Karpas-422 (cell line): ENCODE measurements at places on chromosomes 11 and 22.

- peak; percentile 55 for DNase-seq
Measured at GRCh38 chr11:128323381-128323780, 264.0 kb downstream of the ETS1 start.

- DNase-seq, result no peak
Measured at GRCh38 chr11:113519989-113520613, 44.9 kb upstream of the DRD2 start.

- no peak for DNase-seq
Measured at GRCh38 chr11:94175535-94175934, 46.9 kb downstream of the PANX1 start.

GRCh38 chr11:110196884-110197420 is 99.5 kb downstream of the RDX start:
- DNase-seq, result no peak

DNA sequence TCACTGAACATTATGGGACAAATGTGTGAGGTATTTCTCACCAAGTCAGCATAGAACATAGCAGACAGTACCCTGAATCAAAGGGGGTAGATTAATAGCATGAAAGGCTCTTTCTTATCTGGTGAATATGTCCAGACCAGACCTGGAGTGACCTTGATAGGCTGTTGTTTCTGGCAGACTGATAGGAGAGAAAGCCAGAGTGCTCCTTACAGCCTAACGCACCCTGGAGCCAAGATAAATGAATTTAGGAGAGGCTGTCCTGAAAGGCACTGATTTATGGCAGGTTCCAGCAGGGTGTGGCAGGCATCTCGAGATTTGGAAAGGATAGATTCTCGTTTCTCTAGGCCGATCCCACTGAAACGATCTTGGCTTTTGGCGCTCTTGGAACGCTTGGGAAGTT is 204.6 kb downstream of the DBX1 start:
- no peak for DNase-seq

DNA sequence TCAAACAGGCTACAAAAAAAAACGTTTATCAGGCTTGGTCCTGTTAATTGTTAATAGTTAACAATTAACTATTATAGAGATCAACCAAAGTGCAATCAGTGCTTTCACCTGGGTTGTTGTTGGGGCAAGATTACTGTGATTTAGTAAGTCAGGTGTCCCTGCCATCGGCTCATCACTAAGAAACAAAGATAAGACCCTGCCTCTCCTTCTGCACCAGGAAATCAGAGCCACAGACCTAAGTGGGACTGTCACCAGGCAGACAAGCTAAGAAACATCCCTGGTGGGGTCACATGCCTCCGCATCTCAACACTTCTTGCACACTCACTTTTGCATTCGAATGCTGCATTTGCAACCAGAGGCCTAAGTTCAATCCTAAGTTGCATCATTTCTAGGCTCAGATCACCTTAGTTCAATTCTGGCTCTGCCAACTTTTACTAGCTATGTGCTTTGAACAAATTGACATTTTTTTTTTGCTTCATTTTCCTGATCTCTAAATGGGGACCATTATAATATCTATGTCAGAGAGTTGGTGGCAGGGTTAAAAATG is 298.9 kb upstream of the B3GAT1 start:
- DNase-seq, result no peak

GRCh38 chr11:131982154-131982553 is 611.7 kb downstream of the NTM start:
- DNase-seq, result no peak

DNA sequence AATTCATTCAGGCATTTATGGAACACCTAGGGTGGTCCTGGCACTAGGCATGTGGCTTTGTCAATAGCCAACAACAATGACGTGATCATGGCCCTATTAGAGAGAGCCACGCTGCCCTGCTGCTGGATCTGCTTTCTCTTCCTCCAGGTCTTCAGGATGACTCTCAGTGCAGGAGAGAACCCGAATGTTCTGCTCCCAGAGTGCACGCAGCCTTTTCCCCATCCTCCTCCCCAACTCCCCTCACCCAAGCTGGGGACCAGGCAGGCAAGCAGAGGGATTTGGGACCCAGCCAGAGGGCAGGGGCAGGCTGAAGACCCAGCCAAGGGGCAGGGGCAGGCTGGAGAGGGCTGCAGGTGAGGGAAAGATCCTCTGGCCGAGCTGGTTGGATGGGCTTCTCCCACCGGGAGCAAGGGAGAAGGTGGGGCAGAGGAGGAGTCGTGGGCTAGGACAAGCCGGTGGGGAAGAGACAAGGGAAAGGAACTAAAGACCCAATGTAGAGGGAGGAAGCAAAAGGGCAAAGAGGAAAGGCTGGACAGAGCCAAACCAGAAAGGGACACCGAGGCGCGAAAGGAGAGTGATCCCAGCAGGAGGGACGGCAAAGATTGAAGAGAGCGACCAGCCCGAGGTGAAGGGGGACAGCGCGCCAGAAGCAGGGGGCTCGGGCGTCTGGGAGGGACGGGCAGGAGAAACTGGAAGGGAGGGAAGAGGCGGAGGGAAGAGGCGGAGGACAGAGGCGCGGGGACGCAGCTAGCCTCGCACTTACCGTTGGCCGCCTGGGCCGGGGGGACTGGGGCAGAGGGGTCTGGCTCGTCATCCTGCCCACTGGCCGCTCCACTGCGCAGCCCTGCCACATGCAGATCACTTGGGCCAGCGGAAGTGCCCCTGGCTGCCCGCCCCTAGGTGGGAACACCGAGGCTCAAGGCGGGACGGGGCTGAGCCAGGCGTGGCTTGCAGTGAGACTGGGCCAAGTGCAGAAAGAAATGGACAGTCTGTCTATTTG is at the start of gene KCTD14:
Gene KCTD14 (minus strand): TSS at position 880 of the 1,000 bp plus-strand sequence. CDS start 27 bp downstream, at position 853.
- DNase-seq, result no peak

GRCh38 chr11:126561327-126561893 is 205.9 kb downstream of the ST3GAL4 start:
- peak; percentile 78 for DNase-seq

- no peak for DNase-seq
Measured at GRCh38 chr11:72396041-72396440, 38.3 kb downstream of the CLPB start.

GRCh38 chr11:14107050-14107430 is 144.5 kb downstream of the SPON1 start:
- DNase-seq, result no peak

GRCh38 chr22:17159504-17159951 is 451 bp upstream of the HDHD5 start:
- no peak for DNase-seq

DNA sequence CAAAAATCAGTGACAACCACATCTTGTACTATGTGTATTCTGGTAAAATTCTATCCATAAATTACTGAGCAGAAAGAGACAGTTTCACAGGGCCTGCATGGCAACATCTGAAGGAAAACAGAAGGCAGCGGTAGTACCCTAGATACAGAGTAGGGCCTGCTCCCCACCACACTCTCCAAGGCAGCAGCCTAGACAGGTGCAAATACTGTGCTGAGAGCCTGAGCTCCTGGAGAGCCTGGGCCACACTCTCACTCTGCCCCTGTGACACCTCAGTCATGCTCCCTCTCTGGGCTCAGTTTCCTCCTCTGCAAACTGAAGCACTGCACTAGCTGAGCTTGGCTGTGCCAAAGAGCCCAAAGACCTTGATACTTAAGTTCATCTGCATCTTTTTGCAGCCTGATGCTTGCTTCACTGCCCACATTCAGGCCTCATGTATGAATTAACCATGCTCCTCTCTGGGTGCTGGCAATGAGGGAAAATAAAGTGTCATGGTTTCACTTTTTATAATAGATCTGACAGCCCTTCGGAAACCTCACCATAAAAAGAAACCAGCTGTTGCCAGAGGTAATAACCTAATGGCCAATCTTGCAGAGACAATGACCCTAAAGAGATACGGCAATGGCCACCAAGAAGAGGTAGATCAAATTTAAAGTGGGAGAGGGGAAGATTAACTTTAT is 104.7 kb downstream of the PLEKHA7 start:
- DNase-seq, result no peak

GRCh38 chr11:66420671-66421476 is at the start of gene NPAS4:
TSS of gene NPAS4 (plus strand) at chr11:66421035. CDS start at chr11:66421180, 145 bp downstream.
- no peak for DNase-seq

DNA sequence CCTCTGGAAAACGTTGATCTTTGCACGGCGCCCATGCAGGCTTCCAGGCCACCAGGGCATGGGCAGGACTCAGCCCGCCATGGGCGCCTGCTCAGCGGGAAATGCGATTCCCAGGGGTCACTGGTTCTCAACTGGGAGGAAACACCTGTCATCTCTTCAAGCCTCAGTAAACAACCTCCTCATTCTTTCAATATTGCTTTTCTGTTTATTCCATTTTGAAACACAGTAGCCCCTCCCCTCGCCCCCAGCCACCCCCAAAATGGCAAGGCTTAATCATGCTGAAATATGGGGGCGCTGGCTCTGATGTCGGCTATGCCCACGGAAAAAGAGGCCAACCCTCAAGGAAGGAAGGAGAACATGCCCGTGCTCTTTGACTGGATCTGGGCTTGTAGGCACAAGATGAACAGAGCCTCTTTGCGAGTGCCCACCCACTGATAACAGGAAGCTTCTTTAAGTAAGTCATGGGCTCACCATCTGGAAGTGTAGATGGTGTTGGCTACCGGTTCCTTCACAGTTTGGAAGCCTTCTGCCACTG is 594 bp upstream of the POU2AF1 start:
- DNase-seq, result peak; percentile 97

- DNase-seq, result no peak
Measured at GRCh38 chr22:50258361-50259292, 2.9 kb downstream of the MAPK12 start.
